ENCODE measurements at places on chromosomes 2 and 18.

DNA sequence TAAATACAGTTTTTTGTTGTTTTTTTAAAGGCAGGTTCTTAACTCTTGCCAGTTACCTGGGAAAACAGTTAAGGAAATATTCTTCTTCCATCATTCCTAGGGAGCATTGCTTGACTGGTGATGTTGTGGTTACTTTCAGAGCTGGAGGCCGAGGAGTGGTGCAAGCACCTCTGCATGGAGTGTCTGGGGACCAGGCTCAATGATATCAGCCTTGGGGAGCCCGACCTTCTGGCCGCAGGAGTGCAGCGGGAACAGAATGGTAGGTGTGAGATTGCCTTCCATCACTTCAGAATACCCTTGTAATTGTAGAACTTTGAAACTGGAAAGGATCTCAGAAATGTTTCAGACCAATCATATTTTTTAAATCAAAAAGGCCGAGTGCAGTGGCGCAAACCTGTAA is 270.1 kb downstream of the CD226 start:
- no peak for DNase-seq

DNA sequence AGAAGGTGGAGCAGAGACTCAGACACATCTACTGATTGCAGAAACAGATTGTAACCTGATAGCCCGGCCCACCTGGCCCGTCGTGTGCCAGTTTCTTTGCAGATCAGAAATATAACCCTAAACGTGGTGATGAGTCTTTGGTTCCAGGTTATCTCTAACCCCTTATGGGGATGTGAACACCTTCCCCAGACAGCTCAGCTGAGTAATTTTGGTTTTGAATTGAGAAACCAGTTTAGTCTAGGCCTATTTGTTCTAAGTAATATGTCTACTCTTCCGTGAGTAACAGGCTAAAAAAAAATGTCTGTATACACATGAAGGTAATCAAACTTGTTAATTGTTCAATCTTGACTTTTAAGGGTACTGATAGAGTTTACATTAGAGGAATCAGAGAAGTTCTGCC is 35.7 kb downstream of the RASGRP3 start:
- no peak for DNase-seq

DNA sequence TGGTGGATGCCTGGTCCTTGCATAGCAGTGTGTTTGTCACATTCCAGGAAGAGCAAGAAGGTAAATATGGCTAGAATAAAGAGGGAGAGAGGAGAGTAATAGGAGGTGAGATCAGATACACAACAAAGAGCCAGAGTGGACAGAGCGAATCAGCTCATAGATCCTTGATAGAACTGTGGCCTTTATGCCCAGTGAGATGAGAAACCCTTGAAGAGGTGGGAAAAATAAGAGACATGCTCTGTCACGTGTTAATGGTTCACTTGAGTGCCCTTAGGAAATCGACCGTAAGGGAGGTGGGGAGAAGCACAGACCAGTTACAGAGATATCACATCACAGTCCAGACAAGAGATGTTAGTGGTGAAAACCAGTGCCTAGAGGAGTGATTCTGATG is 84.7 kb upstream of the RAB27B start:
- no peak for DNase-seq

GRCh38 chr2:196372811-196373664 is 201.7 kb upstream of the STK17B start:
- DNase-seq: no peak

- no peak for DNase-seq
Measured at GRCh38 chr2:28640908-28641300, 110.7 kb upstream of the PPP1CB start.

DNA sequence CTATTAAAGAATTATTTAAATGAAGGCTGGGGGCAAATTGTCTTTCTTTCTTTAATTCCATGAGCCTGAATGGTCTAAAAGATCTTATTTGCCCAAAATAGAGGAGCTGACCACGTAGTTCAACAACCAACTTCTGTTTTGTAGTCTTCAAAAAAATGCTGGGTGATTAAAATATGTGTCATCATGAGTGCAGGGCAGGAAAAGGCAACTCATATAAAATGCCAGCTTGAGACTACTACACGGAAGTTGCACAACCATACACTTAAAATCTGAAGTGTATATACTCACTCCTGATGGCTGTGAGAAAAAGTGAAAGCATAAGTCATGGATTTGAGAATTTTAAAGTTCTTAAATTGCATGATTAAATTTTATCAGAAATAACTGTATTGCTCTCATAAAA is 210.9 kb downstream of the DYM start:
- DNase-seq: no peak

GRCh38 chr2:181578829-181579228 is 78.1 kb downstream of the CERKL start:
- DNase-seq: no peak

- no peak for DNase-seq
Measured at GRCh38 chr2:207008105-207008990, 69.0 kb downstream of the CPO start.

- DNase-seq: no peak
Measured at GRCh38 chr2:44997963-44998362, 11.3 kb downstream of the SIX2 start.

- DNase-seq: no peak
Measured at GRCh38 chr2:116733699-116734098, 1080.8 kb upstream of the DDX18 start.

DNA sequence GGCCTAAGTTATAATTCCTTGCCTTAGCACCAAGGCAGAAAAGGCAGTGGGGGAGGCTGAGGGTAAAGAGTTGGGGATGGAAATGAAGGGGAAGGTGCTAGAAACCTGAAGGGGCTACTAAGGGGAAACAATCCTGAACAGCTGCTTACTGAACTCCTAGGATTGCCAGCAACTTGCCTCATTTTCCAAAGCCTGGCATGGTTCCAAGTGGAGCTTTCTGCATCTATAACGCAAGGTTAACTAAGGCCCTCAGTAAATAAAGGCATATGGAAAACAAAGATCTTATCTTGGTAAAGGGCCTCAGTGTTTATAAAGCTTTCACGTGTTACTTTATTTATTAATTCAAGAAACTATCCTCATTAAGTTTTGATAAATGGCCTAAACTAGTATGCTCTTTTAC is 10.9 kb downstream of the MEP1B start:
- DNase-seq: no peak

GRCh38 chr2:86028766-86029381 is 76.8 kb downstream of the POLR1A start:
- DNase-seq: no peak

GRCh38 chr2:42775186-42775585 is 11.3 kb upstream of the OXER1 start:
- no peak for DNase-seq

DNA sequence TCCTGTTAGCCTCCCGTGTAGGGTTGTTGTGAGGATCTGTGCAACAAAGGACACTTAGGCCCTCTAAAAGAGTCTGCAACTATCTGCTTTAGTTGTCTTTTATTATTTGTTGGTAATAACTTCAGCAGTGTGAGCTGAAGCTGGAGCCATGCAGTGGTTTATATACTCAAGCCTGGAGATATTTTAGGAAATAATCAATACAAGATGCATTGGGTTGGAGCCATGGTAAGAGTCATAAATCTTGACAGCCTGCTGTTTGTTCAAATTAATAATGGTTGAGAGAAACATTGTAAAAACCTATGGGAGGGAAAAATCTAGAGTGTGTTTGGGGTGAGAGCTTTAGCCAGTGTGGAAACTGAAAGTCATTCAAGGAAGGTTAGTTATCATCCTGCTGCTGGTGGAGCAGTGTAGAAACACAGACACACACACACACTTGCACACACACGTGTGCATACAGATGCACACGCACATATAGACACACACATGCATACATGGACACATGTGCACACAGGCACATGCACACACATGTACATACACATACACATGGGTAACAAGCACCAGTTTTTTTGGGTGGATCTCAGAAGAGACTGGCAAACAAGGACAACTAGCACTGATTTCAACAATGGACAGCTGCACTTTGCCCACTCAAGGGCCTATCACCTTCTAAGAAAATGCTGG is 51.0 kb downstream of the ACOXL start:
- no peak for DNase-seq

GRCh38 chr2:5740053-5740452 is 47.9 kb downstream of the SOX11 start:
- no peak for DNase-seq

- no peak for DNase-seq
Measured at GRCh38 chr2:233462826-233463470, 103.6 kb downstream of the USP40 start.

- no peak for DNase-seq
Measured at GRCh38 chr2:95015261-95015912, 10.1 kb upstream of the MAL start.

GRCh38 chr18:10330428-10330827 is 124.0 kb upstream of the APCDD1 start:
- no peak for DNase-seq
